ENCODE measurements at places on chromosomes 11 and 22.
A peak's percentile ranks its signal among the peaks of the same experiment; 100 is the strongest.

- DNase-seq: peak; percentile 12
Measured at GRCh38 chr22:46483353-46483752, 54.1 kb downstream of the CELSR1 start.

DNA sequence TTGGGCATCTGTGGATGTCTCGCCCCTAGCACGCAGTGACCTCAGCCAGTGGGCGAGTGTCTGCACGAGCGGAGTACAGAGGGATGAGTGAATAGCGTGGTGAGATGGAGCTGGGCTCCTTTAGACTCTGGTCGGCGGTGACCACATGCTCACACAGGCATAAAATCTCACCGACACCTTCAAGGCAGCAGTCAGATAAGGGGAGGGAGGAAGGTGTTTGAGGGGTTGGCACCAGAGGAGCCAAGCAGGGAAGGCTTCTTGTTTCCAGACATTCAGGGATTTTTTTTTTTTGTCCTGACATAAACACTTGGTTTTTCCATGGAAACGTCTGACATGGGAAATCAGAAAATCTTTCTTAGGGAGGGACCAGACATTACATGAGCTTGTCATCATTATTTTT is 35.8 kb downstream of the GRIK4 start:
- DNase-seq: no peak

DNA sequence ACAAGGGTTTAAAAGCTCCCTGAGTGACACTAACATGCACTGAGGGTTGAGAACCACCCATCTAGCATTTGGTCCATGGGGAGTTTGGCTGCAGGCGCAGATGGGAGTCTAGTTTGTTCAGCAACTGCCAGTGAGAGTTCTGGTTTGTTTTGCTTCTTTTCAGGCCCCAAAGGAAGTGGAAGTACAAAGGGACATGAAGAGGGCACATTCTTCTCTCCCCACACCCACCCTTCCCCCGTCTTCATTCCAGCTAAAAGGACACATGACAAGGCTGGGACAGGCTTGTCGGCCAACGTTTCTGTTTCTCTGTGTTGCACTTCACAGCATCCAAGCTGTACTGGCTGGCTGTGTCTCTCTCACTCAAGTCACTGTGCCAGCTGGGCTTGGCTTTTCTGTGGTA is 8.2 kb upstream of the ENDOD1 start:
- no peak for DNase-seq

GRCh38 chr11:46469926-46470325 is 78.3 kb upstream of the CHRM4 start:
- no peak for DNase-seq

DNA sequence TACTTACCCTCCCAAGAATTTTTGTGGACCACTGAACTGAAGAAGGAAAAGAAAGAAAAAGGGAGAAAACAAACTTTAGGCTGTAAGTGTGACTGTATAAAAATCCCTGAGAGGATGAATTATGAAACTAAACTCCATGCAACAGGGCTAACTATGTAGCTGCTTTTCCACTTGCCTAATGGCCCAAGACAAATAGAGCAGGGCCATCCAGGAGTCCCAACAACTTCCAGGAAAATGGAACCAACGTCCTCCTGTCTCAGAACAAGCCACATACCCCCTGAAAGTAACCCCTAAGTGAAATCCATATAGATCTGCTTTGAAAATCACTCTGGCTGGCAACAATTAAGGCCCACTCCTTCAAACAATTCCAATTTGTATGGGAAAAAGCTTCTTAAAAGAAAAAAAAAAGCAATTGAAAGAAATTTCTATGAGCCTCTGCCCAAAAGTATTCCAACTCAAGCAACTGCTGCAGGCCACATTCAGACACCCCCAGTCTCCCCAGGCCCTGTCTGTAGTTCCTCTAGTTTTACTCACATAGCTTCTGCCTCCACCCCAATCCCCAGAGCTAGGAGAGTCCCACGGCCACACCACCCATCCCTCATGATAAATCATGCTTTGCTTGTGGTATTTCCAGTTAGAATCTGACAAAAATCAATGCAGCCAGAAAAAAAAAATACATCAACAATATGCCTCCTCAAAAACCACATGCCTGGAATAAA is 12.7 kb downstream of the RBFOX2 start:
- no peak for DNase-seq

GRCh38 chr11:122273476-122274191 is 157.6 kb upstream of the BLID start:
- no peak for DNase-seq

DNA sequence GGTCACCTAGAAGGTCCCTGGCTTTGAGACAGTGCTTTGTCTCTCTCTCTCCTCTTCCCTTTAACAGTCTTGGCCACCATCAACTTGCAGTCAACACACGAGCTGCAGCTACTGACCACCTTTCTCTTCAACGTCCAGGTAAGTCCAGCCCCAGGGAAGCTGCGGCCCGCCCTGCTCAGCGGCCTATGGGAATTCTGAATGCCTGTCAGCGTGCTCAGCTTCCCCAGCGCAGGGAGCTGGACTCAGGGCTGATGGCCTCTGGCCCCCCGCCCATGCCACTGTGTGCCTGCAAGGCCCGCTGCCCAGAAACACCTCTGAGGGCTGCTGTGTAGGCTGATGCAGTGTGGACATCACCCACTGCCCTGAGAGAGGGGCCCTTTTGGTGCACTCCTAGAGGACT is 32.5 kb downstream of the GLB1L2 start:
- no peak for DNase-seq

DNA sequence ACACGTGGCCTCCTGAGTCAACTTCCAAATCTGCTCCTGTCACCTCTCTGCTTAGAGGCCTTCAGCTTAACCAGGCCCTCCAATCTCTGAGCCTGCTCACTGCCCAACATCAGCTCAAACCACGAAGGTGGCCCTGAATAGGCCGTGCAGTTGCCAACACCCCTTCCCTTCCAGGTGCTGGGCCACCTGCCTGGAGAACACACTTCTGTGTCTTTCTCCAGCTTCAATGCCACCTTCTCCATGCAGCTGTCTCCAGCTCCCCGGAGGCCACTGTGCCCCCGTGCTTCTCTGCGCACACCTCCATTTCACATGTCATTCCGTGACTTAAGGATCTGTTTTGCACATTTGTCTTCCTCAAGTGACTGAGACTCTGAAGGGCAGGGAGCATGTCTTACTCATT is 5.3 kb downstream of the RELA start:
- no peak for DNase-seq

GRCh38 chr11:67120456-67120855 is 1.4 kb downstream of the KDM2A start:
- DNase-seq: no peak

- DNase-seq: peak; percentile 86
Measured at GRCh38 chr22:31630331-31631329, 31.4 kb downstream of the PISD start.

- no peak for DNase-seq
Measured at GRCh38 chr11:42462558-42463310, 849.1 kb upstream of the API5 start.

DNA sequence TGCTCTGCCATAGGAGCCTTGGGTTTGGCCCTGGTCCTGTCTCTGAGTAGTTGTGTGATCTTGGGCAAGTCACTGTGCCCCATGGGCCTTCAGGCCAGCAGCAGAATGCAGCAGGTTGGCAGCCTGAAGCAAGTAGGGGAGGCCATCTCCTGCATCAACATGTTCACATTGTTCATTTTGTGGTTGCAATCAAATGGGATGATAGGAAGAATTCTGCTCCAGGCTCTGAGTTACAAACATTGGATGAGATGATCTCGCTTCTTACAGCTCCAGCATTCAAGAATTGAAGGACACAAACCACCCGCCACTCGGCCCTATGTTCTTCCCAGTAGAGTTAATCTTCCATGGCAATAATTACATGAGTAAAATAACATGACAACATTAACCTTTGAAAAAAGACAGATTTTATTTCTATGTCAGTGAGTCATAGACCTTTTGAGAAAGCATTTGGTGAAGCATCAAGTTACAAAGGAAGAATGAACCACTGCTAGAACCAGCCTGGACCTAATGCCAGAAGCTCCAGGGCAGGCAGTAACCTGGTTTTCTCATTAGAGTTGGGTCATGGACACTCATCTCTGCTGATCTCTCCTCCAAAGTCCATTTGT is 308.3 kb upstream of the NCAM1 start:
- DNase-seq: no peak

DNA sequence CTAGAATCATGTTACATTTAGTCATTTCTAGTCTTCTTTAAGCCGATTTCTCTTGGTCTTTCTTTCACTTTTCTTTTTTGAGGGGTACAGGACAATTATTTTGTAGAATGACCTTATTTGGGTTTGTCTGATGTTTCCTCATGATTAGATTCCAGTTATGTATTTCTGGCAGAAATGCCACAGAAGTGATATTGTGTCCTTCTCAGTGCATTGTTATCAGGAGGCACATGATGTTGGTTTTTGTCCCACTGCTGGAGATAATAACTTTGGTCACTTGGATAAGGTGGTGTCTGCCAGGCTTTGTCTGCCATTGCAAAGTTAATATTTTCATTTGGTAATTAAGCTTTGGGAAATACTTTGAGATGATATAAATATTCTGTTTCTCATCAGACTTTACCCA is 100.3 kb downstream of the RRM1 start:
- no peak for DNase-seq

DNA sequence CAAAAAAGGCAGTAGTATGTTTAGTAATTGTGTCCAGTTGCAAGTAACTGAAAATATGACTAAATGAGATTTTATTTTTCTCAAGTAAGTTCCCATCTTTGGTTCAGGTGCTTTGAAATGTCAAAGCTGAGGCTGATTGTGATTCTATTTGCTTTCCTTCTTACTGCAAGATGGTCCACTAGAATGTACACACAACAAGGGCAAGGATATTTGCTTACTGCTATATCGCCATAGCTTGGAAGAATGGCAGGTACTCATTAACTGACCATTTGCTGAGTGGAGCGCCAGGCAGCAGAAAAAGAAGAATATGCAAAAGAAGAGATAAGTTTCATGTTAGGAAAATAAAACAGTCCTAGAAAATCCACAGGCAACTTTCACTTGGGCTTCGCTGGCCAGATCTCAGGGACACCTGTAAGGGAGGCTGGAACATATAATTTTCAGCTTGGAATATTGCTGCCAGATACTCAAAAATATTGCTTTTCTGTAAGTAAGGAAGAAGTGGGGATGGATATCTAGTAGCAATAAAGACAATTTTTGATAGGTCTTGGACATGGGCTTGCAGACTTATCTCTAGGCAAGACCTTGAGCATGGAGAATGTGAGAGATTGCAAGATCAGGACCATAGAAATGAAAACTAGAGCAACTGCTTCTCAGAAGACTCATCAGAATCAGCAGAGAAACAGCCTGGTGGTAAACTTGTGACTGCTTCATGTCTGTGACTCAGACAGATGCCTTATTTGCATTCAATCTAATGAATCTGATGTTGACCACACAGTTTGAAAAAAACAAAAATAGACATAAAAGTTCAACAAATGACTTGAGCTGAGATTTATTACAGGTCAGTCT is 44.8 kb upstream of the OR9Q1 start:
- DNase-seq: no peak

DNA sequence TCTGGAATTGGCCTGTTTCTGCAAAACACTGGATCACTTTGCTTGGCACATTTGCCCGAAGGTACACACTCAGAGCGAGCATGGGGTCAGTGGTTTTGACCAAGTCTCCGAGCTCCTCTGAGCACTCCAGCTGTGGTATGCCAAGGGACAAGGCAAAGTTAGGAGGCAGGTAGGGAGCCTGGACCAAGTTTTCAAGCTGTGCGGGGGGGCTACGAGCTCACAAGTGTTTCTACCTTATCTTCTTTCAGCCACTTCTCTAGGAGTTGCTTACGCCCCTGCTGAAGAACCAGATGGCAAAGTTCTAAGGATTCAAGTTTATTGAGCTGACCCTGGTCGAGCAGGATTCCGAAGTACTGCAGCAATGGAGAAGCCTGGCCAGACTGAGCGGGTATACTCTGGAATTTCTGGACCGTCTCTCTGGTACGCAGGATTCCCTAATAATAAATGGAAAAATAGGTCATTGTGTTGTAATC is 54.7 kb upstream of the SLC25A1 start:
- DNase-seq: no peak

DNA sequence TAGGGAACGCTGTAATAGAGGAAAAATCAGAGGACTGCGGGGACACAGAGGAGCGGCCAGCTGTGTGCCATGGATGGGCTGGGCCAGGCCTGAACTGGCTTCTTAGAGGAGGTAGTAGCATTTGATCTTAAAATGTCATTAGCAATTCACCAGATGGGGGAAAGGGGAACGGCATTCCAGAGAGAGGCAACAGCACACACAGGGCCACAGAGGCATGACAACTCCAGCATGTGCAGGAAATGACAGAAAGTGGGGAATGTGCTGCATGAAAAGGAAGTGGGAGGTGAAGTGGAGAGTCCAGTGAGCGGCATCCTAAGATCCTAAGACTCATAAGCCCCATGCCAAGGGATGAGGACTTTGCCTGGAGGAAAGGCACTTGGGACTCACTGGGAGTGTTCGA is 69.0 kb downstream of the UBASH3B start:
- no peak for DNase-seq

DNA sequence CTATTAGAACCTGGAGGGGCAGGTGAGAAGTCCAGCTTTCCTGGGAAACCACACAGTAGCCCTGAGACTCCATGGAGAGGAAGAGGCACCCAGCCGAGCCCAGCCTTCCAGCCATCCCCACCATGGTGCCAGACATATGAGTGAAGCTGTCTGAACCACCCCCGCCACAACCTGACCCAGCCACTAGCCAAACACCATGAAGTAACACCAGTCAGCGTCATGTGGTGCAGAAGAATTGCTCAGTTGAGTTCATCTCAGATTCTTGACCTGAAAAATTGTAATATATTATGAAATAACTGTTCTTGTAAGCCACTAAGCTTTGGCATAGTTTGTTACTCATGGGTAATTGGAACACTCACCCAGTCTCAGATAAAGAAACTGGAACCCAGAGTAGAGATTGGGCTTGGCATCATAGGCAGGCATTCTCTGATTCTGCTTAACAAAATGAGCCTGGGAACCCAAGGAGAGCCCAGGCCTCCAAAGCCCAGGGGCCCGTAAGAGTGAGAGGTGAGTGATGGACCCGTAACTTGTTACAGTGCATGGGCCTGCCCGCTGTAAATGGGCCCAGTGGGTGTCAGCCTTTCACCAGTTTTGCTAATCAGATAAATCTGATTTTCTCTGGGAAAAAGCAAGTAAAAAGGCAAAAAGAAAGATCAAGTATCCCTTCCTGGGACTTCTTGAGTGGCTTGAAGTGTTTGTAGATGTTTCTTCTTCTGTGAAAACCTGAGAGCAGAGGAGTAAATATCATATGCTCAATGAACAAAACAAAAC is 305.5 kb downstream of the DDX10 start:
- no peak for DNase-seq

DNA sequence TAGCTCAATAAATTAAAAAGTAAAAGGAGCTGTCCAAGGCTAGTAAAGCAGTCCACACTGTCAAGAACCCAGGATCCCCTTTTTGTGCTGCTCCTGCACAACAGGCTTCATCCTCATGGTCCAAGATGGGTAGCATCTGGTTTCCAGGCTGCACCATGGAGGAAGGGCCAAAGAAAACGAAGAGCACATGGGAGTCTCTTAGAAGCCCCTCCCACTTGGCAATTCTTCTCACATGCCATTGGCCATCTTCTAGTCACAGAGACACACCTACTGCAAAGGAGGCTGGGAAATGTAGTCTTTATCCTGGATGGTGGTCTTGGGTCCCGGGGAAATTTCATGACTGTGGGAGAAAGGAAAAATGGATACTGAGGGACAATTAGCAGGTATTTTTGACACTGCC is 37.8 kb downstream of the PRR5L start:
- DNase-seq: no peak

- DNase-seq: no peak
Measured at GRCh38 chr11:3088806-3089205, 31.6 kb upstream of the CARS1 start.
